ENCODE measurements at places on chromosomes 11 and 22. TPM values are rescaled to one million over a fixed set of nuclear protein-coding genes. Genes with fewer than 3 reads are reported as not detected.

DNA sequence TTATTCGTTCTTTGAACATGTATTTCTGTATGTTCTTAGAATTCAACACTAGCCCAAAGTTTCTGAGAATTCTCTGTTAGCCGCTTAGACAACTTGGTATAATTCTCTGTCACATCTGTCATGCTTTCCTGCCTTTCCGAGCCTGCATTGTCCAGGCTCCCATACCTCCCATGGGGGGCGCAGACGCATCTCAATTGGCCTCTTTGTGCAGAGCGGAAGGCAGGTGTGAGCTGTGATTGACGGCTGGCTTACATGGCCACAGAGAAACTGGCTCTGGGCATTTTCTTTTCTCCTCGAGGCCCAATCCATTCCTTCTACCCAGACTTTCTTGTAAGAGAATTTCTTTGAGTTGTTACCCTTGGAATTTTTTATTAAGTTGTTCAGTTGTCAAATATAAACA, 132.7 kb upstream of the SESN3 start:
- DNase-seq, result peak; percentile 48

DNA sequence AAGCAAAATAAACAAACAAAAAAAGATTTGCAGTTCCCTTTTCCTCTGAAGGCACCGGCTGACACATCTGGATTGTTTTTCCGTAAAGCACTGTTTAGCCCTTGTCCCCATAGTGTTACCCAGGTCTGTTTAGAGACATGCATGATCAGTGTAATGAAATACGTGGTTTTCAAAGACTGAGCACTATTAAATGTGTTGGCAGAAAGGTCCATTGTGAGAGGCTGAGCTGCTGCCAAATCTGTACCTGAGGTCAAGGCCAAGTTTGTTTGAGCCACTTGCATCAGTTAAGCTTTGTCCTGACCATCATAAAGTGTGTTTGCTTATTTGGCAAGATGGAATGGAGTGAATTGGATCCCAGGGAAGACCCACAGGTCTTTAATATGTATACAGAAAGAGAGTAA, 26.3 kb downstream of the CTR9 start:
- DNase-seq, result no peak

DNA sequence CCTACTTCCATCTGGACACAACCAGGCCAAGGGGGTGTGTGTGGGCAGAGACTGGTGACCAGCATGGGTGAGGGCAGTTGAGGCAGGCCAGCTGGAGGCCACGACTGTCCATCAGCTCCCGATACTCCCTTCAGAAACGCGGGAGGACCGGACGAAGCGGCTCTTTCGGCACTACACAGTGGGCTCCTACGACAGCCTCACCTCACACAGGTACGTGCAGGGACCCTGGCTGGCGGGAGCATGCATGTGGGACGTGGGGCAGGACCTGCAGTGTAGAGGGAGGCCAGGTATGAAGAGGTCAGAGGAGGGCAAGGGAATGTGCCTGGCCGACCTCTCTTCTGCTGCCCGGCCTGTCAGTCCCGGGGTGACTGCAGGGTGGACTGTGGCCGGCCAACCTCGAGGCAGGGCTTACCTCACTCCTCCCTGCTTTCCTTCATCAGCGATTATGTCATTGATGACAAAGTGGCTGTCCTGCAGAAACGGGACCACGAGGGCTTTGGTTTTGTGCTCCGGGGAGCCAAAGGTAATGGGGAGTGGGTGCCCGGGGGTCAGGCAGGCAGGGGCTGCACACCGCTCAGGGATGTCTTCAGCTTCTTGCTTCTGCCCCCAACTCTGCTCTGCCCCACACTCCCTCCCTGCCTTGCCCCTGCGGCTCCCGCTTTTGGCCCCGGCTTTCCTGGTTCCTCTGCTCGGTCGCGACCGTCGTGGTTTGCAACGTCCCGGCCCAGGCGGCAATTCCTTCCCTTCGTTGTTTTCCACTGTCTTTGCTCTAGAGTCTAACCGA, 31.3 kb downstream of the SHANK3 start:
- no peak for DNase-seq

GRCh38 chr11:2474059-2474901, 29.5 kb downstream of the KCNQ1 start:
- peak; percentile 5 for DNase-seq

- DNase-seq, result no peak
Measured at GRCh38 chr22:47315862-47316419, 553.5 kb downstream of the TBC1D22A start.

DNA sequence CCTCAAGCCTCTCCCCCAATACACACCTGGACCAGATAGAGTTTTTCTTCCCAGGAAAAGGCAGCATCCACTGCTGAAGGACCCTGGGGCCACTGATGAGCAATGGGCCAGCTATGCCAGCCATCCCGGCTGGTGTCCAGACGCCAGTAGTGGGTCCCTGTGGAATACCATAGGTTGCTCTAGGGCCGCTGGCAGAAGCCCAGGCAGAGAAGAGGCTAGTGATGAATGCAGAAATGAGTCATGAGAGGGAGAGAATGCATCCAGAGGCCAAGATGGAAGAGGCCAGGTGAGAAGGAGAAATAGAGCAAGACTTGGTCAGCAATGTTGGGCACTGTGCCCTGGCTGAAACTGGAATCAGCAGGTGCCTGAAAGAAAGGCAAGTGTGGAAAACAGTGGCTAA, 8.9 kb downstream of the HPX start:
- no peak for DNase-seq

- no peak for DNase-seq
Measured at GRCh38 chr11:16382638-16383380, 26.5 kb upstream of the SOX6 start.

- no peak for DNase-seq
Measured at GRCh38 chr22:22387386-22387736, 121.2 kb downstream of the ZNF280B start.

DNA sequence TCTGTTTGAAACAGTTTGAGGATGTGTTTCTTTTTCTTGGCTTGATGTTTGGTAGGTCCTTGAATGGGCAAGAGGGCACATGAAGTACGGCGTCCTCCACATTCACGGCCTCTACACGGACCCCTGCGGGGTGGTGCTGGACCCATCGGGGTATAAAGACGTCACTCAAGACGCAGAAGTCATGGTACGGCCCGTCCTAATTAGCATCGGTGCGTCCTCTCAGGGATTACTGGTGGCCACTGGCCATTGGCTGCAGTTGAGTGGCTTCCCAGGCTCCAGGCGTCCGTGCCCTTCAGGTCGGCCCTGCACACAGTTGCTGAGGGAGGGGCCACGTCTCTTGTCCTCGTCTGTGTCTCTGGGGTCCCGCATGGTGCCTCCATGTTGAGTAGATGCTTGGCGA, 20.8 kb downstream of the FAM118A start:
- no peak for DNase-seq

DNA sequence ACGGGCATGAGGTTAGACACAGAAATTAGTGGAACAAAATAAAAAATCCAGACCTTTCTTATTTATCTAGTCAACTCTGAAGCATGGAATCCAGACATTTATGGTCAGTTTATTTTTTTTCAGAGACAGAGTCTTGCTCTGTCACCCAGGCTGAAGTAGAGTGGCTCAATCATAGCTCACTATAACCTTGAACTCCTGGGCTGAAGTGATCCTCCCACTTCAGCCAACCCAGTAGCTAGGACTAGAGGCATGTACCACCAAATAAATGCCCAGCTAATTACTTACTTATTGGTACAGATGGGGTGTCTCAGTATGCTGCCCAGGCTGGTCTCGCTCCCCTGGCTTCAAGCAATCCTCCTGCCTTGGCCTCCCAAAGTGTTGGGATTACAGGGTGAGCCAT, 8.7 kb downstream of the NPAT start:
- DNase-seq, result no peak

DNA sequence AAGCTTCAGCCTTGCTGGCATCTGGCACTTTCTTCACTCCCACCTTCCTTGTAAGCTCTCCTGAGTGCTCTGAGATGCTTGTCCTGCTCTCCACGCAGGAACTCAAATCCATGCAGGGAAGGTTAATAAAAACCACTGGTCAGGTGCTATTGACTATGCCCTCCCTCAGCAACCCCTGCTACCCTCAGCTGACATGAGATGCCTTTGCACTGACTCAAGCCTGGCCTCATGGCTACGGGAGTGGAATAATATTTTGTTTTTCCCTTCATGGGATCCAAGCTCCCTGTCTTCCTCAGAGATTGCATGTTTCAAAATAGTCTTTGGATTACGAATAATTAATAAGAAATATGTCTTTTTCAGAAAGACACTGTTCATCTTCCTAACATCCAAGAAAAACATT, 31.7 kb upstream of the ABCC8 start:
- DNase-seq, result no peak

DNA sequence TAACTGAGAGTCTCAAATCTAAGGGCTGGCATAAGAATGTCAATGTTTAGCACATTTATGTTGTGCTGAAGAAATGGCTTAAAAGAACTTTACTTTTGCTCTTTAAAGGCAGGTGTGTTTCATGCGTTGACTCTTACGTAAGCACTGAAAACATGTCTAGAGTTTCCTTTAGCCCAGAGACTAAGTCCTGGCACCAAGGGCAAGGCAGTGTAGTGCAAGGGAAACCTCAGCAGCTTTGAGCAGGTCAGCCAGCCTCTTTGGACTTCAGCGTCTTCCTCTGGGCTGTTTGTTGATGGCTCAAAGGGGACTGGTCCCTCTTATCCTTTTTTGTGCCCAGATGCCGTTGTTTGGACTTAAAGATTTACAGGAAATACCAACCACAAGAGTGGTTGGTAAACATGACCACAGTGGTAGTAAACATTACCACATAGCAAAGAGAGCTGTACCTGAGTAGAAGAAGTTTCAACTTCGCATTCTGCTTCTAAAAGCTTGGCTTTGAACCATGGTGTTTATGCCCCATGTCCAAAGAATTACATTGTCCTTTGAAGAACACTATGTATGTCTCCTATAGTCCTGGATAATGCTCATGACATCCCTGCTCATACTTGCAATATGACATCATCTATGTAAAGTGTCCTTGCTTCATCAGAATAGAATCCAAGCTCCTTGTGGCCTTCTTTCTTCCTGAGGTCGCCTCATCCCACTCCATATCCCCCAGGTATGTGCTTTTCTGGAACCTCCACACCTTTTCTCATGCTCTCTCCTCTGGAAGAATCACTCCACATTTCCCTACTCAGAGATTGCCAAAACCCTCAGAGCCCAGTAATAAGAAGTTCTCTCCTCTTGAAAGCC, 23.5 kb downstream of the TENM4 start:
- no peak for DNase-seq

GRCh38 chr11:36792996-36793914, 195.2 kb upstream of the RAG2 start:
- DNase-seq, result peak; percentile 31

GRCh38 chr11:62535802-62536201, 10.8 kb downstream of the AHNAK start:
- no peak for DNase-seq

DNA sequence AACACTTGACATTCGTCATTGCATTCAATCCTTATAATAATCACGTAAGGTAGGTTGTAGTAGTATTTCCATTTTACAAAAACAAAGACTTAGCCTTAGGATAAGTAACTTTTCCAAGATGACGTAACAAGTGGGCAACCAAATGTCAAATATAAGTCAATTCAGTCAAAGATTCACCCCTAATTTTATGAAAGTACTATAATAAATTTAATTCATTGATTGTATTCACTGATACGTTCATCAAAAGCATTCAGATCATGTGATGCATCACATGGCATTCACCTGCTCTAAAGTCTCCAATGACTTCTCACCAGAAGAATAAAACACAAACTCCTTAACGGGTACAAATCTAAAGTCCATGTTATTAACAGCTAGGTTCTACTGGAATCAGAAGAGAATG, 2.1 kb downstream of the KIF18A start:
- no peak for DNase-seq

Gene SLC1A2
- polyA plus RNA-seq, result 108 TPM

Gene ART1
- not detected for polyA plus RNA-seq

Gene MUC6
- 0.75 TPM for polyA plus RNA-seq

Gene KCNK7
- polyA plus RNA-seq, result 0.68 TPM

Gene KCNK4
- polyA plus RNA-seq, result 3.4 TPM

All from brain (organoid and tissue), 16 donors.